ENCODE measurements at places on chromosomes 3 and 15.

GRCh38 chr3:179263134-179263533 lies 12.2 kb upstream of the KCNMB3 start:
- no peak for DNase-seq

GRCh38 chr3:126064627-126065258 lies 19.2 kb downstream of the SLC41A3 start:
- DNase-seq = no peak

- no peak for DNase-seq
Measured at GRCh38 chr3:157438194-157438730, 1.6 kb downstream of the PTX3 start.

DNA sequence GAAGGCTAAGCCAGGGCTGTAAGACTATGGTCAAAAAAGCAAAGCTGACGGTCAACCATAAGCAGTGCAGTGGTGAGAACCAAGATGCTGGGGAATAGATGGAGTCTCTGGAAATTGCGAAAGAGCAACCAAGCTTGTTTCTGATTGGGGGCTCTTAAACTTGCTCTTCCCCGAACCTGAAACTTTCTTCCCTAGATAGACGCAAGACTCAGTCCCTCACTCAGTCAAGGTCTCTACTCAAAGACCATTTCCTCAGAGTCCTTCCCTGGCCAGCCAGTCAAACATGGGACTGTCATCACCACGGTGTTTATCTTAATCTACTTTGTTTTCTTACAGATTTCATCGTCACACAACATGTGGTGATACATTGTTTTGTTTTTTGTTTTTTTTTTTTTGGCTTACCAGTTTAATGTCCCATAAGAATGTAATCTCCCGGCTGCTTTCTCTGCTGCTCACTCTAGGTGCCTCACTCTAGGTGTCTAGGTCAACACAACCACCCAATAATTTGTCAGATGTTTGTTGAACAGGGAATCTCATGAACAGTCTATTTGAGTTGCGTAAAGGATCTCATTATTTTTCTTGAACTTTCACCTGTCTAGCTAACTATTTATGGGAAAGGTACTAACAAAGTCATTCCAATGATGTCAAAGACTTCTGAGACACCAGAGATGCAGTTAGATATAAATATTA lies 495.4 kb downstream of the FOXP1 start:
- no peak for DNase-seq

DNA sequence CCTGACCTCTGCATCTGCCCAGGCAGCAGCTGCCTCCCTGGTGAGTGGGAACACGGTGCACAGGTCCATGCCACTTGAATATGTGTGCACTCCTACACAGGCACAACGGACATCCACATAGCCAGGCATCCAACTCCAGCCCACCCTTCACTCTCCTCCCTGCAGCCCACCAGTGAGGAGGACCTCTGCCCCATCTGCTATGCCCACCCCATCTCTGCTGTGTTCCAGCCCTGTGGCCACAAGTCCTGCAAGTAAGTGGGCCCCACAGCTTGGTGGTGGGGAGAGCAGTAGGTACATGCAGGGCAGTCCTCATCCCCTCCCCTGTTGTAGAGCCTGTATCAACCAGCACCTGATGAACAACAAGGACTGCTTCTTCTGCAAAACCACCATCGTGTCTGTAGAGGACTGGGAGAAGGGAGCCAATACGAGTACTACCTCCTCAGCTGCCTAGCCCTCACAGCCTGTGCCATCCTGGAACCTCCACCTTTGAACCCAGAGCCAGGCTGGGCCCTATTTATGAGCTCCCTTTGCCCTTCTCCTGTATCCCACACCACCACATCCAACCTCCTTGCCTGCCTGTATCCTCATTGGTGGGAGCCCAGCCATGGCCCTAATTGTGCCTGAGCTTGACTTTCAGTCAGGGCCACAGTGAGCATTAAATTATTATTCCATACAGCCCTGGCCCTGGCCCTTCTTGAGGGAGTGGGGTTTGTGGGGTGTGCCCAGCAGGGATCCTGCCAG lies 1.5 kb upstream of the AMIGO3 start:
- no peak for DNase-seq

DNA sequence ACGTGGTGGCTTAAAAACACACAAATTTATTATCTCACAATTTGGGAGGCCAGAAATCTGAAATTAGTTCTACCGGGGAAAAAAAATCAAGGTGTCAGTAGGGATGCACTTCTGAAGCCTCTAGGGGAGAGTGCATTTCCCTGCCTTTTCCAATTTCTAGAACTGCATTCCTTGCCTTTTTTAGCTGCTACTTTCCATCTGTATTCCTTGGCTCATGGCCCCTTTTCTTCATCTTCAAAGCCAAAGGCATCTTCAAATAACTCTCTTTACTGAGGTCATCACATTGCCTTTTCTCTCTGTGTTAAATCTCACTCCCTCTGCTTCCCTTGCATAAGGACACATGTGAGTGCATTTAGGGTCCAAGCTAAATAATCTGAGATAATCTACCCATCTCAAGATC lies 69.5 kb upstream of the NEO1 start:
- no peak for DNase-seq

- no peak for DNase-seq
Measured at GRCh38 chr15:44545913-44546802, 9.2 kb downstream of the EIF3J start.

DNA sequence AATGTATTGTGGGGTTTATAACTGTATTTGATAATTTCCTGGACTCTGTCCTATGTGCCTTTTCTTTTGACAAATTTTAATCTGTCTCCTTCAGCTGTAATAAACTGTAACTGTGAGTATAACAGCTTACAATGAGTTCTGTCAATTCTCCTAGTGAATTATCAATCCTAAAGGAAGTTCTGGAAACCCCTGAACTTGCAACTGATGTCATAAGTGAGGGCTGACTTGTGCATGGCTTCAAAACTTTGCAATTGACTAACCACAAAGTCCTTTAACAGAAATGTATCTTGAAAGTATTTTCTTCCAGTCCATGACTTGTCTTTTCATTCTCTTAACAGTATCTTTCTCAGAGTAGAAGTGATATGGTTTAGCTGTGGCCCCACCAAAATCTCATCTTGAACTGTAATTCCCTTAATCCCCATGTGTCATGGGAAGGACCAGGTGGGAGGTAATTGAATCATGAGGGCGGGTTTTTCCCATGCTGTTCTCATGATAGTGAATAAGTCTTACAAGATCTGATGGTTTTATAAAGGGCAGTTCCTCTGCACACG lies 108.3 kb downstream of the TFDP2 start:
- DNase-seq = no peak

- DNase-seq = no peak
Measured at GRCh38 chr3:176286476-176287085, 910.7 kb downstream of the TBL1XR1 start.

GRCh38 chr15:100043068-100043641 lies 298.6 kb downstream of the ADAMTS17 start:
- no peak for DNase-seq

DNA sequence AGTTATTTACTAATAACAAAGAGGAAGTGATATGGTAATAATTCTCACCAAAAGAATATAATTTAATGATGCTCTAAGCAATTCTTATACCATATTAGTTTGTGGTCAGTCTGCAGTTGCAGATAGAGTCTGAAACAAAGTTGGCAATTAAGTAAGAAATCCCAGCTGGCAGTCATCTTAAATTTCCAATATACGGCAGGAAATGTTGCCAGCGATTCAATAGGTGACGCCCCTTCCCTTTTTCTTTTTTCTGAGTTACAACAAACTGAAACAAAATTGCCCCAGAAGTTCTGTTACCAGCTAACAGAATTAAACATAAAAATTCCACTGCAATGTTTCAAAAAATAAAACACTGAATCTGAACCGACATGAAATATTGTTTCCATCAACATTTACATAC lies 26.7 kb downstream of the LRRFIP2 start:
- no peak for DNase-seq

GRCh38 chr15:91889111-91889815 lies 35.8 kb downstream of the SLCO3A1 start:
- no peak for DNase-seq

- no peak for DNase-seq
Measured at GRCh38 chr3:50218448-50218847, 13.4 kb downstream of the SLC38A3 start.

DNA sequence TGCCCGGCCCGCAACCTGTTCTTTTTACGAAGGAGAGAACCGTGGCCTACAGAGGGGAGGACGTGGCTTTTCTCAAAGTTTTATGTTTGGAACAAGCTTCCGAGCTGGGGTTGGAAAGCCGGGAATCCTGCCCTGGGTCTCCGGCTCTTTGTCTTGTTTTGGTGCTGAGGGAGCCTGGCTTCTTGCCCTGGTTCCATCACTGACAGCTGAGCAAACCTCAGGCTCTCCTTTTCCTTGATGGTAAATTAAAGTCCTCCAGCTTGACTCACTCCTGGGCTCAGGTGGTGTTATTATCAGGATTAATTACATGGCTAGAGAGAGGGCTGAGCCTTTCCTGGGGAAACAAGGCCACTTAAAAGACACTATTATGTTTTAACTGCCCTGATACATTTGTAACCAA lies 289.5 kb upstream of the RGMA start:
- DNase-seq = no peak

DNA sequence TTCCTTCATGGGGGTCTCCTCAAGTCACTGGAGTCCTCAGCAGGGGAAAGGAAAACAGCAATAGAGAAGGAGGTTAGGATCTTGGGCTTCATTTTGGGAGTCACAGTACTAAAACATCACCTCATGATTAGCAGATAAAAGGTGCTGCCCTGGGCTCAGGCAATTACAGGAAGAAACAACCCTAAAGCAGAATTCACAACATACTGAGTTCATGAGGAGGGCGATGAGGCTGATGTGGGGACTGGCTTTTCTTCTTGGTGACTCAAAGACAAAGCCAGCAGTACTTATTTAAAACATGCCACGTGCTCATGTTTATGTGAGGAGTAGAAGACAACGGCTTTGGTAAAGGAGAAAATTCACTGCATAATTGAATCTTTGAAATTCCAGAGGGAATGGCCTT lies 822.3 kb upstream of the CFAP20DC start:
- DNase-seq = no peak

GRCh38 chr3:18868911-18869689 lies 279.2 kb upstream of the KCNH8 start:
- no peak for DNase-seq

DNA sequence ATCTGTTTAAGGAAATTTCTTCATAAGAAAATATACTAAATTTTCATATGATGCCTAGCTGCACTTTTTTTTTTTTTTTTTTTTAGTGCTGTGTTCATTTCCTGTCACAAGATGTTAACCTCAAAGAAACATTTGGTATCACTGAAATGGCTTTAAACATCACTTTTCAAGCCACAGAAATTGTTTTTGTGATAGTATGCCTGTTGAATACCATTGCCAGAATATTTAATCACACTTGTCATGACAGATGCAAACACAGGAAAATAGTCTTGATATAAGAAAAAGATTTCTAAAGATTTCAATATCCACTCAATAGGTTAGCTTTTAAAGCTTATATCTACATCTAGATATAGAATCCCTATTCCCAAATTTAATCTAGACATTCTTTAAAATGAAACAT lies 608.5 kb upstream of the AGTR1 start:
- DNase-seq = no peak

GRCh38 chr3:115685097-115685496 lies 61.8 kb downstream of the GAP43 start:
- no peak for DNase-seq

GRCh38 chr15:77335298-77335697 lies 84.6 kb downstream of the PEAK1 start:
- DNase-seq = no peak

DNA sequence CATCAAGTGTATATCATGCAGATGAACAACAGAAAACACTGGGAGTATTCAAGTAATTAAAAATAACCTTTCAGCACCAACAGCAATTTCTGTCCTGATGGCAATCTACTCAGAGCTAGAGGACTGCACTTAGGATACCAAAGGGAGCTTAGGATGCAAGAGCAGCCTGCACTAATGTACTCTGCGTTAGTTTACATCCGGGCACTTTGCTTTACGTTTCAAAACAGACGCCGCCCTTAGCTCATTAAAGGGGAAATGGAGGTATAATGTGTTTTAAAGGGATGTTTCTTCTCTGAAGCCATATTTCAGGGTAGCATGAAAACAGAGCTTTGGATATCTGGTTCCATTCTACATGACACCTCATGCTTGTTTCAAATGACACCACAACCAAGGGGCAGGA lies 14.0 kb upstream of the B3GNT5 start:
- DNase-seq = no peak

- DNase-seq = no peak
Measured at GRCh38 chr3:108345492-108346205, 49.3 kb downstream of the HHLA2 start.

- no peak for DNase-seq
Measured at GRCh38 chr3:108669208-108669607, 79.7 kb downstream of the DZIP3 start.

GRCh38 chr3:156816091-156816793 lies 9.9 kb upstream of the LEKR1 start:
- DNase-seq = no peak

DNA sequence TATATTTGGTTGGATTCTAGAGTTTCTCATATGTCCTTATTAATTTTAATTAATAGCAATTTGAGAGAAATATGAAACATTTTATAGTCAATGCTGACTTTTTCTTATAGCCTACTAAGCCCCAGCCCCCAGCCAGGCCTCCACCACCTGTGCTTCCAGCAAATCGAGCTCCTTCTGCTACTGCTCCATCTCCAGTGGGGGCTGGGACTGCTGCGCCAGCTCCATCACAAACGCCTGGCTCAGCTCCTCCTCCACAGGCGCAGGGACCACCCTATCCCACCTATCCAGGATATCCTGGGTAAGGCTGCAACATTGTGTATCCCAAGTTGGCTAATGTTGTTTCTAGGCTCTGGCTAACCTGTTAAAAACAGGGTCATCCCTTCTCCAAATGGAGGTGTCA lies 66.7 kb downstream of the PDCD6IP start:
- DNase-seq = no peak

- no peak for DNase-seq
Measured at GRCh38 chr3:65979162-65979561, 59.6 kb downstream of the MAGI1 start.

GRCh38 chr3:138051947-138052802 lies 42.2 kb downstream of the CLDN18 start:
- DNase-seq = no peak

DNA sequence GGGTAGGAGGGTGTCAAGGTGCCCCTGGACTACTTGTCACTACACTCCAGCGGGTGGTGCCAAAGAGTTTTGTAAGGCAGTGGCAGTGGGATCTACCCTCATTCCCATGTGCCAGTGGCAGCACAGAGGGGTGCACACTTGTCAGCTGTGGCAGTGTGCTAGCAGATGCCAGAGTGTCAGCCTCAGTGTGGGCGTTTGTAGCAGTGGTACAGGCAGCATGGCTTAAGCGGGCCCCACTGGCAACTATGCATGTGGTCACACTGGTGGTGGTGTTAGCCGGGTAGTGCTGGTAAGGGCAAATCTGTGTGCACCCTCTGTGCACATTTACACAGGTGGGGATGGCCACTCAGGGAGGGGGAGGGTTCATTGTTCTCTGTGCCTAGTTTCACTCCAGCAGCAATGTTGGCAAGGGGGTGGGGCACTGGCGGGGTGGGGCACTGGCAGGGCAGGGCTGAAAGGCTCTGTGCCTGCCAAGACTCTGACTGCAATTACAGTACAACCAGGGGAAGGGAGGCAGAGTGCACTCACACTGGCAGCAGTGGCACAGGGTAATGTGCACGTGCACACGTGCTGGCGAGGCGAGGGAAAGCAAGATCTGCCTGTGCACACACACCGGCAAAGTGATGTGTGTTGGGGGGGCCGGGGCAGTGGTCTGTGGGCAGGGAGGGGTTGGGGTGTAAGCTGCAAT lies 31.8 kb downstream of the MYO9A start:
- DNase-seq = no peak

Data from D721Med (cell line).